ENCODE measurements at places on chromosomes 5 and 9. TPM values are rescaled to one million over a fixed set of nuclear protein-coding genes. Genes with fewer than 3 reads are reported as not detected.

The IGFBPL1 gene
- under 0.01 TPM for total RNA-seq

DNA sequence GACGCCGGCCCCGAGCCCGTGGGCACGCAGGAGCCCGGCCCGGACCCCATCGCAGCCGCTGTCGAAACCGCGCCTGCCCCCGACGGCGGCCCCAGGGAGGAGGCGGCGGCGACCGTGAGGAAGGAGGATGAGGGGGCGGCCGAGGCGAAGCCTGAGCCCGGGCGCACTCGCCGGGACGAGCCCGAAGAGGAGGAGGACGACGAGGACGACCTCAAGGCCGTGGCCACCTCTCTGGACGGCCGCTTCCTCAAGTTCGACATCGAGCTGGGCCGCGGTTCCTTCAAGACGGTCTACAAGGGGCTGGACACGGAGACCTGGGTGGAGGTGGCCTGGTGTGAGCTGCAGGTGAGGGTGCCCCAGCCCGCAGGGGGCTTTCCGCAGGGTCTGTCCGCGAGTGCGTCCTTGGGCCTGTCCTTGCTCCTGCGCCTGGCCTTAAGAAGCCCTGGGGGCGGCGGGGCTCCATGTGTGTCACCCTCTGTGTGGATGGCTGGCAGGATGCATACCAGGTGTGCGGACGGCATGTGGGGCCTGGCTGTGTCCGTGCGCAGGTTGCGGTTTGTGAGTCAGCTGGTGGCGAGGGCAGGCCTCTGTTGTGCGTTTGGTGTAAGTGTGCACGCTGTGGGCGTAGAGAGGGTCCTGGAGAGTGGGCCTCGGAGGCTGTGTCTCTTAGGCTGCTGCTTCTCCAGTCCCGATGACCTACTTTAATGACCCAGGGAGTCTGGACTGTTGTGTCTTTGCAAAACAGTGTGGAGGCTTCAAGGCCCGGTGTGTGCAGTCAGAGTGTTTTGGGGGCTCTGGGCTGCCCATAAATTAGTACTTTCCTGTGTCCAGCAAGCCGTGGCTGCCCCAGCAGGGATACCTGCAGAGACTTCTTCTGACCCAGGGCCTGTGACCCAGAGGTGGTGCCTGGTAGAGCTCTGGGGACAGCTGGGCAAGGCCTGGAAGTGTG lies 1.6 kb downstream of the WNK2 start:
- no peak for DNase-seq

The INSL6 gene
- not detected for total RNA-seq

GRCh38 chr5:74954919-74955318 lies 88.7 kb upstream of the FAM169A start:
- DNase-seq, result no peak

The DRD1 gene
- not detected for total RNA-seq

DNA sequence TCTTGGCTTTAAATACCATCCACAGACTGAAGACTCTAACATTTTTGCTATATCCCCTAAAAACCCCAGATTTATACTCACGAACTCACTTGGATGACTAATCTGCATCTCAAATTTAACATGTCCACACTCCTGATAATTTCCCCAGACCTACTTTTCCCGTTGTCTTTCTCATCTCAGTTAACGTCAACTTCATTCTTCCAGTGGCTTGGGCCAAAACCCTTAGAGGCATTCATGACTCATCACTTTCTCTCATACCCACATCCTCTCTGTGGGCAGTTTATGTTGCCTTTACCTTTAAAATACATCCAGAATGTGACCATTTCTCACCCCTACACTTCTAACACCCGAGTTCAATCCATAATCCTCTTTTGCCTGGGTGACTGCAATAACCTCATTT lies 96.7 kb downstream of the EDIL3 start:
- DNase-seq, result no peak

The GADD45G gene
- 7.3 TPM for total RNA-seq

The TEK gene
- 1.6 TPM for total RNA-seq

The IARS1 gene
- 73.2 TPM for total RNA-seq

- DNase-seq, result no peak
Observed at GRCh38 chr9:109010746-109011145, 2.6 kb downstream of the CTNNAL1 start.

GRCh38 chr9:120974181-120974580 lies 47.6 kb upstream of the TRAF1 start:
- no peak for DNase-seq

DNA sequence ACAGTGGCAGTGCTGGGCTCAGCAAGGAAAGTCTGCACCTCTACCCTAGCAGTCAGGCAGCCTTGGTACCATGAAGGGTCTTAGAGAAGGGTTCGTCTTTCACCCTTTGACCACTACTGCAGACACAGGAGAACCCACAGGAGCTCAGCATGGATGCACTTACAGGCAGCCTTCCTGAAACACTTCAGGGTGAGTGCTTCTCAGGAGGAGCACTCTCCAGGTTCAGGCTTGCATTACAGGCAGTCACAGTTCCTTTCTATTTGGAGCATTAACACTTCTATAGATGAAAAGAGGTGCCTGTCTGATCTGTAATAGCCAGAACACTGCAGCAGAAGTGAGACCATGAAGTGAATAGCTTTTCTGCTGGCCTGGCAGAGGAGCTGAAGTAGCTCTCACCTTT lies 8.7 kb upstream of the CYLC2 start:
- no peak for DNase-seq

DNA sequence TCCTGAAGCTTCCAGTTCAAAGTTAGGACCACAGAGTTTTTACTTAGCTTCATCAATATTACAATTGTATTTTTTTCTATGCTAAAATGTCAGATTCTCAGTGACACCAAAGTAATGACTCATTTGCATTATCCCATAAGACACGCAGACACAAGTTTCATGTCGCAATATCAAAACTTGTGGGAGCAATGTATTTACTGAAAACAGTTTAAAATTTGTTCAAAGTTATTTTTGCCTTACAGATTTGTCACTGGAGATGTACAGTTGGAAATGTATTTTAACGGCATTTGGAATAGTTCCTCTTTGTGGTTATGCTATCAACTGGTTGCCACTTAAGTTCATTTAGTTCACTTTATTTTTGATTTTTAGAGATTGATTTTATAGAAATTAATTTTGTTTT lies 36.2 kb upstream of the DAP start:
- peak; percentile 23 for DNase-seq

DNA sequence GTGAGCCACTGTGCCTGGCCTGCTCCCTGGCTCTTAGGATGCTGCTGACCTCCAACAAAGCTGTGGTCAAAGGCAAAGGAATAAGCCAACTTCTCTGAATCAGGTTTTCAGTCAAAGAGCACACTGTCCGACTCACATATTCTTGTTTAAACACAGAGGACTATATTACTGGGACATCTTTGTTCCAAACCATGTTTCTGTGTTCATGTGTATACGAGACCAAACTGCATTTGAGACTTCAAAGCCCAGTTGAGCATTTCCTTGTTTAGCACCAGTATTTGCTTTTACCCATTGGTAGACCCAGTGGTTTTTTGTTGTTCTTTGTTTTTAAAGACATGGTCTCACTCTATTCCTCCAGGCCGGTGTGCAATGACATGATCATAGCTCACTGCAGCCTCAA lies 100.2 kb downstream of the SCAI start:
- no peak for DNase-seq

The PHF2 gene
- total RNA-seq, result 12.9 TPM

The GRXCR2 gene
- total RNA-seq, result not detected

- DNase-seq, result no peak
Observed at GRCh38 chr5:137635521-137635921, 100.4 kb downstream of the KLHL3 start.

DNA sequence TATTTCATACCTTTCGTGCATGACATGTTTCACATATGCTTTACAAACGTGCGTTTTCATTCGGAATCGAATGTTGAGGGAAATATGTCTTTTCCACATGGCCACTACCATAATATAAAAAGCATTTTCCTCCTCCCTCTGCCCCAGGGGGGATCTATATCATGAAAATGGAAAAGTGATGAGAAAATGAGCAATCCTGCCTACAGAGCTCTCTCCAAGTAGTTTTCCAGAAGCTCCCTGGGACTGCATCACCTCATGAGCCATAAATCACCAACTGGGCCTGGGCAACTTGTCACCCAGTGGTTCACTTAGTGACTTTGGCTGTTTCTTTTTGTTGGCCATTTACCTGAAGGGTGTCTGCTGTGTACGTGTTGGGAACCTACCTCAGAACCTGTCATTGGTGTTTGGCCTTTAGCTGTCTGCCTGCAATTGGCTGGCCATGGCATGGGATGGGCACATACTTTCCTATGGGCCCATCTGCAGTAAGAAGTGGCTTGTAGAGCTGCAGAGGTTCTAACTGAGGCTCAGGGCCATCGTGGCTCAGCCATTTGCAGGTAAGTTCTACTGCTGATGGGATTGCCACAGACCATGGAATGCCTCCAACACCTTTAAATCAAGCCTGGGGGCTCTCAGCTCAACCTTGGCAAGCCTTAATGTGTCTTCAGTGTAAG lies 9.5 kb upstream of the TIFAB start:
- DNase-seq, result no peak

The MVB12B gene
- 8.9 TPM for total RNA-seq

The ADRA1B gene
- not detected for total RNA-seq

The HK3 gene
- total RNA-seq, result 3.5 TPM

- no peak for DNase-seq
Observed at GRCh38 chr5:55407059-55407684, 99.4 kb downstream of the MTREX start.

GRCh38 chr5:131795879-131796792 lies 681 bp downstream of the FNIP1 start:
- DNase-seq, result peak; percentile 3

The INSL4 gene
- not detected for total RNA-seq

DNA sequence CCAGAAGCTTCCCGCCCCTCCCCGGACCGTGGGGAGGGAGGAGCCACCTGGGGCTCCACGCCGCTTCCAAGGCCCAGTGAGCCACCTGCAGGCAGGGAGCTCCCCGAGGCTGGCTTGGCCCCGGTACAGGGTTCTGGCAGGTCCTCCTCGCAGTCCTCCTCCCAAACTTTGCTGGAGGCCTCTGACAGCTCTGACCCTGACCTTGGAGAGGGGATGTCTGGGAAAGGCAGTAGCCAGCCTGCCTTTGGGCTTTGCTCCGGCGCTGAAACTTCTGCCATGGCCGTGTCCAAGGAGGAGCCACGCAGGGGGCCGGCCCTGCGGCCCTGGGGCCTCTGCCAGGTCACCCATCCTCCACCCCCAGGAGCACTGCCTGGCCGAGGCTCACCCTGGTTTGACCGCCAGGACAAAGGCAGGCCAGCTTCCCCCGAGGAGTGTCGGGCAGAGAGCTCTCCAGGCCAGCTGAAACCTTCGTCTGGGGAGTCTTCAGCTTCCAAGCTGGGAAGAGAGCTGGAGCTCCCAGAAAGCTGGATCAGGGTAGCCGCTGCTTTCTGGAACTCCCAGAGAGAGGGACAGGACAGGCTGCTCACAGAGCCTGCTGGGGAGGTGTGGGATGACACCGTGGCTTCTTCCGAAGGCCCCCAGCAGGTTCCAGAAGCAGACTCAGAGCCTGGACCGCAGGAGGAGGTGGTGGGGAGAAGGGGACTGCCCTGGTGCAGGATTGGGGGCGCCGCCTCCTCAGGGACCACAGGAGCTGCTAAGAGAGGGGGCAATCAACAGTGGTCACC lies 9.0 kb upstream of the QSOX2 start:
- DNase-seq, result no peak

The FOXE1 gene
- not detected for total RNA-seq

The PKD2L2 gene
- total RNA-seq, result under 0.01 TPM

The IL33 gene
- not detected for total RNA-seq

The GABRB2 gene
- total RNA-seq, result under 0.01 TPM

The SLC38A9 gene
- 18.9 TPM for total RNA-seq

DNA sequence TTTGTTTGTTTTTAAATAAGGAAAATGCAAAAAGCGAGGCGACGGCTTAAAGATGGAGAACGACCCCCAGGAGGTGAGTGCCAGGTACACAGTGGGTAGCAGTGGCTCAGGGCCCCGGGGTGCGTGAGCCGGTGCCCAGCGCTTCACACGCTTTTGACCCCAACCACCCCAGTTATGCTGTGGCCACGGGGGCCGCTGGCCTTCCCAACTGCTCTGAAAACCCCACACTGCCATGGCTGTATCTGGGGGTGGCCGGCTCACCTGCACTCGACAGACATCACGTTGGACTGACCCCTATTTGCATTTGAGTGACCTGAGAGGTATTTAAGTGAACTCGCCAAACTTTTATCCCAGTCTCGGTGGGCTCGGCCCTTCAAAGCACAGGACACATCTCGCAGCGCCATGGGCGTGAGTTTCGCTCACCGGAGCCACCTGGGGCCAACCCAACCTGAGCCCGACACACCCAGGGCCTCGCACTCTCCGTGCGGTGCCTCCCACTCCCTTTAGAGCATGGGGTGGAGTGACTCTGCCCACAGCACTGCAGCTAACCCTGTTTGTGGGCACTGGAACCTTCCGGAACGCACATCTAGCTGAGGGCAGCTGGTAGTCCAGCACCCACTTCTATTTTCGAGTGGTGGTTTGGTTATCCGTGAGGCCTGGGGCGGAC lies 13.7 kb upstream of the AJM1 start:
- no peak for DNase-seq

The MED27 gene
- total RNA-seq, result 21.3 TPM

- DNase-seq, result no peak
Observed at GRCh38 chr5:41722359-41722950, 147.8 kb downstream of the OXCT1 start.

GRCh38 chr5:103808464-103809106 lies 246.0 kb upstream of the NUDT12 start:
- DNase-seq, result peak; percentile 13

DNA sequence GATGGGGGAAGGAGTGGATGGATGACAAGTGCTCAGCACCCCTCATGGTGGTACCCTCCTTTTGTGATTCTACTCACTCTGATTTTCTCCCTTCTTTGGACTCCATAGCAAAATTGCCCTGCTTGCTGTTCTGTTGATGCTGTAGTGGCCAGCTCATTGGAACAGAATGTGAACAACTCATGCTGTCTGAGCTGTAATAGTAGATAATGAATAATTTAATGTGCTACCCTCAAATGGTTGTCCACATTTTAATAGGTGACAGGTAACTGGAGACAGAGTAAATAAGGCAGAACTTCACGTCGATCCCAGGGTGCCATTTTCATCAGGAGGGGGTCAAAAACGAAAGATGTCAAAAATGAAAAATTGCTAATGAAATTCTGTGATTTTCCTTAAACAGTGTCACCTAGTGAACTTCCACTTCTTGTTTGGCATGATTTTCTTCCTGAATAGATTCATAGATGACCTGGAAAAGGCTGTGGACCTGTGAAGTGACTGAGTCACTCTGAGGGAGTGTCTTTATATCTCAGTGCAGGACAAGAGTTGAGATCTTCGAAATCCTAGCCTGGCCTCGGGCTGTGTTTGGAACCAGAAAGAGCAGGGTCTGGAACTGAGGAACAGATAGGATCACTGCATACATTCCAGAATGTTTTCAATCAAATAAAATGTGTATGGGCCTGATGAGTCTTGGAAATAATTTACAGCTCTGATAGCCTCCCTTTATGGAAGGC lies 270.2 kb downstream of the PSAT1 start:
- DNase-seq, result no peak

GRCh38 chr9:89564346-89564878 lies 40.4 kb upstream of the GADD45G start:
- peak; percentile 38 for DNase-seq
